ENCODE measurements at places on chromosomes 11 and 22.

- peak; percentile 64 for DNase-seq
Observed at GRCh38 chr11:87851234-87851633, 324.0 kb downstream of the RAB38 start.

GRCh38 chr22:44819966-44820631 lies 67.7 kb downstream of the ARHGAP8 start:
- DNase-seq = no peak

- DNase-seq = no peak
Observed at GRCh38 chr22:30610299-30610698, 3.3 kb downstream of the TCN2 start.

DNA sequence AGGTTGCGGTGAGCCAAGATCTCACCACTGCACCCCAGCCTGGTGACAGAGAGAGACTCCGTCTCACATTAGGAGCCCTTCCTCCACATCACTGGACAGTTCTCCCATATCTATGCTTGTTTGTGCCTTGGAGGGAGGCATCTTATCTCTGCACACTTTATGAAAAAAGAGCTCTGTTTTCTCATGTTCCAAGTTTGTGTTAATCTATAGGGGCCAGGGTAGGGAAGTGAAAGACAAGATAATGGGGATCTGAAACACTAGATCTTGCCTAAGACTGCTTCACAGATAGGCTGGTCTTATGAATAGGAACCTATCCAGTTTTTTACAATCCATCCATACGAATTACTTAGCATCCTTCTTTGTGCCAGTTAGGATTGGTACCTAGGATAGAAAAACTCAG lies 17.1 kb downstream of the OR6Q1 start:
- no peak for DNase-seq
